ENCODE measurements at places on chromosomes 7 and 10. TPM values are rescaled to one million over a fixed set of nuclear protein-coding genes. Genes with fewer than 3 reads are reported as not detected.

The LIPJ gene
- polyA plus RNA-seq = 0.23 TPM

The PRF1 gene
- 0.41 TPM for polyA plus RNA-seq

The MMRN2 gene
- 28.3 TPM for polyA plus RNA-seq

The ANK3 gene
- polyA plus RNA-seq = 183 TPM

The ATG9B gene
- 2.6 TPM for polyA plus RNA-seq

The XRCC2 gene
- 6.0 TPM for polyA plus RNA-seq

- no peak for DNase-seq
These were observed 102.4 kb downstream of the MDFIC start for GRCh38 chr7:115024276-115024675.

DNA sequence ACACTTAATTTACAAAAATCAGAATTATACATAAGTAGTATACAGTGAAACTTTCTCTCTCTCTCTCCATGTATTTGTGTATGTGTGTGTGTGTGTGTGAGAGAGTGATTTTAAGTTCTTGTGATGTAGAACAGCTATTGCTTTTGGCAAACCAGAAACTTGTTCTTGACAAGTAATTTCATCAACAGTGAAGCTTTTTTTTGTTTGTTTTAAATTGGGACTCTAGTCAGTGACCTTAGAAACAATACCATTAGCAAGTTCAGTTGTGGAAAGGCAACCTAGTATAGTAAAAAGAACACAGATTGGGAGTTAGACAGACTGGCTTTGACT lies 319.1 kb downstream of the PTEN start:
- no peak for DNase-seq

DNA sequence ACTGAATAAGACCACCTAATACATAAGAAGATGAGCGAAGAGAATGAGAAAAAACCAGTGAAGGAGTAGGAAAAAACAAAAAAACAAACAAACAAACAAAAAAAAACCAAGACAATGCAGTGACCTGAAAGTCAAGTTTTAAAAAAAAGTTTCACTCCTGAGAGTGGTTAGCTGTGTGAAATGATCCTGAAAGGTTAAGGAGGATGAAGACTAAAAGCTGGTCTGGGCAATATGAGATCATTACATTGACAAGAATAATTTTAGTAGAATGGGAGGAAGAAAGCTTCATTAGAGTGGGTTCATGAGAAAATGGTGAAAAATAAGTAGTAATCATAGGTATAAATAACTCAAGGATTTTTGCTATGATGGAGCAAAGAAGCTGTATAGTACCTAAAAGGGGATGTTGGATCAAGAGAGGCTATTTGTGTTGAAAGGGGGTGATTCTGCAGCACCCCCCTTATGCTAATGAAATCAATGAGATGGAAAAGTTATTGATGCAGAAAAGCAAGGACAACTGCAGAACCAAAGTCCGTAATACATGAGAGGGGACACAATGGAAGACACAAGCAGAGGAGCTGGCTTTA lies 80.2 kb downstream of the KMT2C start:
- DNase-seq = no peak

- no peak for DNase-seq
These were observed 23.9 kb downstream of the AUTS2 start for GRCh38 chr7:69622014-69622835.

- peak; percentile 42 for DNase-seq
These were observed 96.4 kb upstream of the ZMIZ1 start for GRCh38 chr10:78972160-78972946.

DNA sequence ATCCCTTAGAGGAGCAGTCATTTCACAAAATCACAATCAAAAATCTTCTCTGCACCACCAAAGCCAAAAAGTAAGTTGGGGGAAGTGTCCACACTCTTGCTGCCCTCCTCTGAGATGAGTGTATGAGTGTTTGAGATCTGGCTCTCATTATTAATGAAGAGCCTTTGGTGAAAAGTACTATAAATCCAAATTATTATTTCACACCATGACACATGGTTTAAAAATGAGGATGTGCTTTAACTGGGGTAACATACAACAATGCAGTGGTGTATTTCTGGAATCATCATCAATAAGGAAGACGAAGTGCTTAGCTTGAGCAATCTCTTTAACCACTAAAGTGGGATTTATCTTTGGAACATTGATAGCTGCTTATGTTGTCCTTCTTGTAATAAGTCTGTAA lies 114.2 kb upstream of the ADAM12 start:
- DNase-seq = no peak

- DNase-seq = no peak
These were observed 21.0 kb upstream of the ITGB1 start for GRCh38 chr10:32979041-32979440.

DNA sequence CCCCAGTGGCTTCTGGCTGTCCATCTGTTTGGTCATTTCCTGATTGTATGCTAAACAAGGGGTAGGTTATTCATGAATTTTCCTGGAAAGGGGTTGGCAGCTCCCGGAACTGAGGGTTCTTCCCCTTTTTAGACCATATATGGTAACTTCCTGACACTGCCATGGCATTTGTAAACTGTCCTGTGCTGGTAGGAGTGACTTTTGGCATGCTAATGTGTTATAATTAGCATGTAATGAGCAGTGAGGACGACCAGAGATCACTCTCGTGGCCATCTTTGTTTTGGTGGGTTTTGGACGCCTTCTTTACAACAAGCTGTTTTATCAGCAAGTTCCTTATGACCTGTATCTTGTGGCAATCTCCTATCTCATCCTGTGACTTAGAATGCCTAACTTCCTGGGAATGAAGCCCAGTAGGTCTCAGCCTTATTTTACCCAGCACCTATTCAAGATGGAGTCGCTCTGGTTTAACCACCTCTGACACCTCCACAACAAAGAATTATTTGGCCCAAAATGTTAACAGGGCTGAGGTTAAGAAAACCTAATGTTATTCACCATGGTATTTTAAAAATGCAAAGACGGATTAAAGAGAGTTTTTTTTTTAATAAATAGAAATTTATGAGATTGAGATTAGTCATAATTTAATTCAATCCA lies 2.4 kb upstream of the PTN start:
- no peak for DNase-seq

- no peak for DNase-seq
These were observed 295.9 kb downstream of the PLXNA4 start for GRCh38 chr7:132280335-132280734.

GRCh38 chr10:124097883-124098282 lies 4.5 kb upstream of the CHST15 start:
- no peak for DNase-seq

DNA sequence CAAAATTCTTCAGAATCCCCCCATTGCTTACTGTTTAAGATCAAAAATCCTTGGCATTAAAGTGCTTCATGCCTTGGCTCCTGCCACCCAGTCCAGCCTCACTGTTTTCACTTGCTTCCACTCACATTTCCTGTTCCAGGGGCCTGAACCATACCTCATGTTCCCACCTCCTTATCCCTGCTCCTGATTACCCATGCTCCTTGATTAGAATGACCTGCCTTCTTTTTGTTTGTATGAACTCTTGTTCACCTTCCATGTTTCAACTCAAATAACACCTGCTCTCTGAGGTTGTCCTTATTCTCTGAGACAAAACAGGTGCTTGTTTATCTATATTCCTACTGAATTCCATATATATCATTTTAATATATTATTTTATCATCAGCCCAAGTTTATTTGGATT lies 77.1 kb upstream of the VSTM2A start:
- no peak for DNase-seq

DNA sequence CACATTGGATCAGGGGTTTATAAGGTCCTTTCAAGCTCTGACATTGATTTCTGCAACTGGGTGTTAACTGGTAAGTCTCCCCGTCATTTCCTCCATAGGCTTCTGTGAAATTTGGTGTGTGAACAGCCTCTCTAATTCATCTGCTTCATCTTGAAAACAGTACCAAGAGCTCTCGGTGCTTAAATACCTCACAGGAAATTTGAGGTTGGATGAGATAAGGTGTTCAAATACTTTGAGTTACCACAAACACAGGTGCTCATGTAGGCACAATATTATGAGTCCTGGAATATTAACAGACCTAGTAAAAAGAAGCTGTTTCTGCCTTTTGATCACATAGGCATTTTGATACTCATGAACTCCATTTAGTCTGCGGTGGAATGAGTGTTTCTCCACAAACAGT lies 85.2 kb downstream of the RTKN2 start:
- DNase-seq = no peak

GRCh38 chr7:146961617-146962016 lies 845.0 kb downstream of the CNTNAP2 start:
- DNase-seq = no peak

DNA sequence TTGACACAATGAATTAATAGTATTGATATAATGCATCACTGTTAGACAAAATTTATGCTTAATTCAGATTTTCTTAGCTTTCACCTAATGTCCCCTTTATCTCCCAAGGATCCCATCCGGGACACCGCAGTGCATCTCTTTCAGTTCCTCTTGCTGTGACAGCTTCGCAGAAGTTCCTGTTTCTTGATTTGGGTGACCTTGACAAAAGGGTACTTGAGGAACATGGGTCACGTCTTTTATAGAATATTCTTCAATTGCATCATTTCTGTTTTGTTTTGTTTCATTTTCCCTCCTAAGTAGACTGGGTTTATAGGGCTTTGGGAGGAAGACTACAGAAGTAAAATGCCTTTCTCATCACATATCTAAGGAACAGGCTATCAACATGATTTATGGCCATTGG lies 453.2 kb downstream of the DPP6 start:
- no peak for DNase-seq

GRCh38 chr10:51879238-51879637 lies 179.8 kb upstream of the CSTF2T start:
- DNase-seq = no peak

DNA sequence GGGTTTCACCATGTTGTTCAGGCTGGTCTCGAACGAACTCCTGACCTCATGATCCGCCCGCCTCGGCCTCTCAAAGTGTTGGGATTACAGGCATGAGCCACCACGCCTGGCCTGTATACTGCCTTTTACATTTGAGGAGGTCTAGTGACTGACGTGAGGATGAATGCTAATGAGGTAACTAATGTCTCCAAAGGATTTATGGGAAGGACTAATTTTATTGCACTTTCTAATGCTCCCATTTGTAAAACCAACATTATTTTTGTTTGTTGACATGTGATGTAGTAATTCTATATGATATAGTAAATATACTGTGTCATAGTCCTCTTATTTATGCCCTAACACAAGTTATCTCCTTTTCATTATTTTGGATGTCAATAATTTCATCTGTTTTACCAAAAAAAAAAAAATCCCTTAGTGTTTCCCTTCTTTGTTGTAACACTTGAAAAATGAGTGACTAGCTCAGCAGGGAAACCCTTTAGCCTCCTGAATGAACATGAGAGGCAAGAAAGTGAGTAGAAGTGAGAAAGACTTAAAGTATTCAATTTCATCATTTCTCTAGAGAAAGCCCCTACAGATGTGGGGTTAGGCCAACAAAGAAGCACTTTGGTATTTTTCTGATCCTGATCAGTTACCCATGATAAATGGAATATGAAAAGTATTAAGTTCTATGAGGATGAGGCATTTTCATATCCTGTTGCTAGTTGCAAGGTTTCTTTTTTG lies 596.9 kb upstream of the PCDH15 start:
- no peak for DNase-seq

- DNase-seq = no peak
These were observed 97.8 kb downstream of the CHST15 start for GRCh38 chr10:123995461-123996131.

DNA sequence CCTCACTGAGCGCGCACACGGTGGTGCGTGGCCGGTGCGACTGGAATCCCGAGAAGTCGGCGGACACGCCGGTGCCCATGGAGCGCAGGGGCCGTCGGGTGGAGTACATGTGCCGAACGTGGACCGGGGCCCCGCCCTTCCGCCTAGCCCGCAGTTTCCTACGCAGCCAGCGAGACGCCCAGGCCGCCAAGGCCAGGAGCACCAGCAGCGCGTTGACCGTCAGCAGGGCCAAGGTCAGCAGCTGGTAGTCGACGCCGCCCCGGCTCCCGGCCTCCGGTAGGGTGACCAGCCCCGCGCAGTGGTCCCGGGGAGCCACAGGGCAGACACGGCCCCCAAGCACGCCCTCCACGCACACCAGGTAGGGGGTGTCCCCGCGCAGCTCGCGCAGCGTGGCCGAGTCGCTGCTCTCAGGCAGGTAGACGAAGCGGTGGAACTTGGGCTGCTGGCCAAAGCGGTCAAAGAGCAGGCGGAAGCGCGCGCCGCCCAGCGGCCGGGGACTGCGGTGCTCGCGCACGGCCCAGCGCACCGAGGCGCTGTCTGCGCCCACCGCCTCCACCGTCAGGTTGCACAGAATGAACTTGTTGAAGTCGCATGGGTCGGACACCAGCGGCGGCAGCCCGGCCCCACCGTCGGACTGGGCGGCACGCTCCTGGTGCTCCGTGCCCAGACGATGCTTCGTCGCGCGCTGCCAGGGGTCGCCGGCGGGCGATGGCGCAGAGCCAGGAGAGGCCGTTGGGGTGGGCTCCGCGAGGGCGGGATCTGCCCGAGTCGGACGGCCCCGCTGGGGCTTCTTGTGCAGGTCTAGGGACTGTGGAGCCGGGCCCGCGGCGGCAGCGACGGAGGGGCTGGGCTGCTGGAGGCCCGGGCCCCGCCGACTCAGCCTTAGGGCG lies 2.2 kb downstream of the TRIL start:
- peak; percentile 82 for DNase-seq

DNA sequence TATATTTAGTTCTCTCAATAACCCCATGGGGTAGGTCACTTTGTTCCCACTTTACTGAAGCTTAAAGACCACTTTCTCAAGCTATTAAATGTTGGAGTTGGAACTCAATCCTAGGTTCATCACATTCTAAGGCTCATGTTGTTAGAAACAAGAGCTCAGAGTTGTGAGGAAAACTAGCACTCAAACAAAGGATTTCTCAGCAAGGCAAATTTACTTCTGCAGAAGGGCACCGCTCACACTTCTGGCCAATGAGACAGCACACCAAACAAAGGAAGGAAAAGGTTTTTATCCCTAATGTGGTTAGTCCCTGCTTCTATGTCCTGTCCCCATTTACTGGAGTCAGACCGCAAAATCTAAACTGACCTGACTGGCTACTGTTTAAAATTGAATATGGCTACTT lies 214.6 kb upstream of the PHF14 start:
- DNase-seq = no peak

DNA sequence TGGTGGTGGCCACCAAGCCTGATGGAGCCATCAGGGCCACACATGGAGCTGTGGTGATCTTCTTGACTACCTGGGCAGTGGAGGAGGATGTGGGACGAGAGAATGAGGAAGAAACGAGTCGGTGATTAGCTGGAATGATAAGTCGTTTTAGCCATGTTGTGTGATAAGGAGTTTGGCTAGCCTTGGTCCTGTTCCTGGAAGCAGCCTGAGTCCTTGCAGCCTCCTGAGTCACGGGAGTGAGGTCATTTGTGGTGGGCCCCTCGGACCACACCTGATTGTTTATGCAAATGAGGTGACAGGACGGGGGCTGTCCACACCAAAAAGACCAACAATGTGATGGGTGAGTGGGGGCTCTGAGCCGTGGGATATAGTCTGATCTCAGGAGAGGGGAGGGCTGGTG lies 554.4 kb downstream of the PTPRN2 start:
- DNase-seq = no peak

DNA sequence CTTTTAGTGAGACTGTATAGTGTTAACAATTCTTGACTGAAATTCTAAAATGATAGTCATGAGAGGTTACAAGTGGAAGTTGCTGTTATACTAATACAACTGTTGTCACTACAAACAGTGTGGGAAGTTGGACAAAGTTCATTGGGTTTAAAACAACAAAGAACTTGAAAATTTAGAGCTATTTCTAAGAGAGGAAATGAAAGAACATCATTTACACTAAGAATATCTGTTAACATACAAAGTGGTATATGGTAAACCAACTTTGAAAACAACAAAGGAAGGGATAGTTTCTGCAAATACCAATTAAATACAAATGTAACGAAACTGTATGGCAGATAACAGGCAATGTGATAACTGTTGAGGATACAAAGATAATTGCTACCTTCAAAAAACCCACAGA lies 11.6 kb downstream of the MTPN start:
- no peak for DNase-seq
